ENCODE measurements at places on chromosomes 1 and 21.

- no peak for DNase-seq
These were observed 55.2 kb upstream of the NADK start for GRCh38 chr1:1833456-1833855.

GRCh38 chr1:35120458-35121133 lies 41.4 kb downstream of the ZMYM1 start:
- no peak for DNase-seq

- DNase-seq, result no peak
These were observed 133.1 kb upstream of the C1orf174 start for GRCh38 chr1:4033129-4033676.

DNA sequence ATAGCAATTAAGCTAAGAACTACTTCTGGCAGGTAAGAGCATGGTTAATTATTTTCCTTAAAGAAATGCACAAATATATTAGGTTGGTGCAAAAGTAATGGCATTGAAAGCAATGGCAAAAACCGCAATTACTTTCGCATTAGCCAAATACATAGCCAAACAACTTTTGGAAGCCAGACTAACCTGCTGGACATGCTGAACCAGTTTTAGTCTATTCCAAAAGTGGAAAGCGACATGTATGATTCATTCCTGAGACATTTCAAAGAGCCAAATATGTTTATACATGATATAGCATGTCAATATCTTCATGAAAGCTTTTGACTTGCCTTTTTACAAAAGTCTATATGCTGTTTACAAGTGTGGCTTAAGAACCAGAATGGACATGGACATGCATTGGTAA lies 23.4 kb upstream of the DR1 start:
- no peak for DNase-seq

DNA sequence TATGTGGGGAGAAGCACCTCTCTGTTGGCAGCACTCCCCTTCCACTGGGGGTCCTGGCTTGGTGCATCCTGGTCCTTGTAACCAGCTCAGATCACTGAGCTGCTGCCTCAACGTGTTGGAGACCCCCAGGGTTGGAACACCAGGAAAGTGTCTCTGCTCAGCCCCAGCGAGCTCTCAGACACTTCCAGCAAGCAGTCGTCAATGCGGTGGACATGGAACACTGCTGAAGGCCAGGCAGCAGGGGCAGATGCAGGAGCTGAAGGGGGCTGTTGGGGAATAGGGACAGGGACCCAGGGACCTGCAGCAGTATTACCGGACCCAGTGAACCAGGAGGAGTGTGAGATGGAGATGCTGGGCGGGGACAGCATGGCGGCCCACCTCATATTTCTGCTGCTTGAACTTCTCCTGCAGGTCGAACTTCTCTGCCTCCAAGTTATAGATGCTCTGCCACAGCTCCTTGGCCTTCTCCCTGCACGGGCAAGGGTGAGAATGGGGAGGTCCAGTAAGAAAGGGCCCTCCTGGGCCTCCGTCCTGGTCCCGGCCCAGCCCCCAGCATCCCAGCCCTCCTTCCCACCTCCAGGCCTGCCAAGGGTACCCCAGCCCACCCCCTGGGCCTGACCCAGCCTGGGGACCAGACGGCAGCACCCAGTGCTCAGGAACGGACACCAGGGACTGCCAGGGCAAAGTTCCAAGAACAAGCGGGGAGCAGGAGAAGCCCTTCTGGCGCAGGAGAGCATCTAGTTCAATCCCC lies 16.4 kb downstream of the TNNT2 start:
- no peak for DNase-seq

GRCh38 chr1:115539061-115539460 lies 102.7 kb upstream of the VANGL1 start:
- DNase-seq, result no peak

GRCh38 chr1:243712242-243712641 lies 137.8 kb downstream of the AKT3 start:
- no peak for DNase-seq

DNA sequence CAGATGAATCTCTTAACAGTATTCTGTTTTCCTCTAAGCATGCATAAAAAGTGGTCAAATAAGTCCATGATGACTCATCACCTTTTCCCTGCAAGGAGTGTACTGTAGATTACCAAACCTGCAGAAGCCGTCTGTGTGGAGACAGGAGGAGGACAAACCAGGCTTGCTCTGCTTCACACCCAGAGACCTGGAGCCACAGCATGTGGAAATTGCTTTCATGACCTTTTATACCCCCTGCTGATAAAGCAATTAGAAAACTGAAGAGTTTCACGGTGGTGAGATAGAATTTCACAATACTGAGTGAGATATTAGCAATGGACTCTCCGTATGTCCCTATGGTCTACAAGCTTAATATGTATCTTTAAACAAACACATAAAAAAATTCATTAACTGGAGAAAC lies 9.4 kb downstream of the CORT start:
- no peak for DNase-seq

- DNase-seq, result no peak
These were observed 38.0 kb downstream of the PTPN14 start for GRCh38 chr1:214513394-214513793.

GRCh38 chr1:240020871-240021270 lies 70.8 kb upstream of the FMN2 start:
- DNase-seq, result no peak

All from stimulated activated CD8-positive, alpha-beta memory T cell treated with anti-CD3 and anti-CD28 coated beads, Interleukin-7, amount 100 ng/mL, for 48 hours (primary cell).